ENCODE measurements at places on chromosomes 12 and 14. TPM values are rescaled to one million over a fixed set of nuclear protein-coding genes. Genes with fewer than 3 reads are reported as not detected.

- DNase-seq = no peak
These were observed 873.6 kb downstream of the C12orf50 start for GRCh38 chr12:87155621-87156020.

DNA sequence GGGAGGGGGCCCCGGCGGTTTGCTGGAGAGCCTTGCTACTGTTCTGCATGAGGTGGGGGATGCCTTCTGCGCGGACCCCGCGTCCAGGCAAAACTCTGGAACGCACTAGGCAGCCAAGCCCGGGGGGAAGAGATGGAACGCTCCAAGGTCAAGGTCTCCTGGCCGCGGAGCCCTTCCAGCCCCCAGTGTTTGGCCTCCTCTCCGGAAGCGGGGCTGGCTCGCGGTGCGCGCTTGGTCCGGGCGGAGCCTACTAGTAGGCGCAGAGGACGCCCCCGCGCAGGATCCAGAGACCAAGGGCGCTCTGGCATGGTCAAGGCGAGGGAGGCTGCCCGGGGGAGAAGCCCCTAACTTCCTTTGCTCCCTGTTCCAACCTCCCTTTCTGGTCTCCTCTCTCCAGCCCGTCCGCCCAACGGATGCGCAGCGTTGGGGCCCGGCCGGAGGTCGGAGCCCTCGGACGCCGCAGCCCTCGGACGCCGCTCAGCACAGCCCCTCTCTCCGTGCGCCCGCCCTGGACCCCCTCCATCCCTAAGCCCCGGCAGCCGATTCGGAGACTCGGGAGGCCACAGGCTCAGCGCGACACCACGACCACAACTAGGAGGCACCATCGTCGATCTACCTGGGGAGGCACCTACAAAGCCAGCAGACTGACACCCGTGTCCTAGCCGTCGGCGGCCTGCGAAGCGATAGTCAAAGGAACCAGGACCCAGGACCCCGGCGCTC is 669 bp upstream of the KCNK13 start:
- peak; percentile 52 for DNase-seq

Gene TMEM117
- 1.7 TPM for total RNA-seq

DNA sequence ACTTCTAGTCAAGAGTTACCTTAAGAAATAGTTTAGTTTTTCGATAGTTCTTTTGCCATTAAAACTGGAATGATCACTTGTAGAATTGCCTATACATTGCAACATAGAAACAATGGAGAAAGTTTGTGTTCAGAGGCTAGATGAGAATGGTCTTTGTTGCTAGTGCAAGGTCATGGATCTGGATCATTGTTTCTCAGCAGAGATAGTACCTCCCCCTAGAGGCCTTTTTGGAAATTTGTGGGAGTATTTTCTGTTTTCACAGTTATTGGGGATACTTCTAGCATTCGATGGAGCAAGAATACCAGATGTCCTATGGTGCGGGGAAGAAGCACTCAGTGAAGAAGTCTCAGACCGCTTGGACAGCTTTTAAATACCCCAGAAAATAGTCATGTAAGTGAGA is 138.8 kb upstream of the HMGA2 start:
- no peak for DNase-seq

Gene SYNE2
- total RNA-seq = 36.9 TPM

- DNase-seq = peak; percentile 55
These were observed 21.9 kb upstream of the KLC1 start for GRCh38 chr14:103606963-103607668.

Measured in H9 (cell line).